ENCODE measurements at places on chromosomes 6 and 20. TPM values are rescaled to one million over a fixed set of nuclear protein-coding genes. Genes with fewer than 3 reads are reported as not detected.

The ULBP2 gene
- not detected for total RNA-seq

The NTSR1 gene
- total RNA-seq: 0.78 TPM

The LAMP5 gene
- total RNA-seq: not detected

The MAS1 gene
- total RNA-seq: not detected

The MGME1 gene
- total RNA-seq: 5.2 TPM

The PROCR gene
- total RNA-seq: 18.3 TPM

The BPIFA1 gene
- total RNA-seq: not detected

The TNFRSF6B gene
- total RNA-seq: 37.5 TPM

The LAMA4 gene
- 271 TPM for total RNA-seq

The MTG2 gene
- 26.2 TPM for total RNA-seq

The CST4 gene
- not detected for total RNA-seq

The SLC32A1 gene
- total RNA-seq: not detected

The PRKN gene
- 10.3 TPM for total RNA-seq

The TULP1 gene
- 1.2 TPM for total RNA-seq

The HLA-E gene
- 294 TPM for total RNA-seq

The GSTA3 gene
- total RNA-seq: not detected

The SGK2 gene
- not detected for total RNA-seq

The ENPP5 gene
- total RNA-seq: 1.2 TPM

The FAXC gene
- total RNA-seq: 22.2 TPM

The BPIFB6 gene
- total RNA-seq: not detected

The NUS1 gene
- total RNA-seq: 28.2 TPM

The ZNF217 gene
- 15.4 TPM for total RNA-seq

The MCHR2 gene
- not detected for total RNA-seq

The PRDM1 gene
- total RNA-seq: 2.5 TPM

The GATA5 gene
- 0.33 TPM for total RNA-seq

The ADGB gene
- total RNA-seq: not detected

The SULF2 gene
- total RNA-seq: 138 TPM

The GSTA2 gene
- total RNA-seq: not detected

The NANP gene
- total RNA-seq: 3.9 TPM

The TPD52L1 gene
- total RNA-seq: 18.7 TPM

The BMP7 gene
- total RNA-seq: 4.9 TPM

The RIMS4 gene
- total RNA-seq: 1.2 TPM

The BTN1A1 gene
- not detected for total RNA-seq

The THBS2 gene
- 36.4 TPM for total RNA-seq

The SLC17A1 gene
- total RNA-seq: not detected

The OLIG3 gene
- total RNA-seq: not detected

The TMEM244 gene
- total RNA-seq: not detected

The CGA gene
- total RNA-seq: not detected

The CLPSL1 gene
- not detected for total RNA-seq

The RCAN2 gene
- total RNA-seq: 79.1 TPM

The ZNF335 gene
- 12.9 TPM for total RNA-seq

The COL20A1 gene
- total RNA-seq: not detected

The PI16 gene
- total RNA-seq: 64.3 TPM

The PSORS1C2 gene
- not detected for total RNA-seq

The PLCB4 gene
- total RNA-seq: 61.0 TPM
